ENCODE measurements at places on chromosomes 12 and 14.

- DNase-seq = no peak
These were observed 138.6 kb downstream of the SLC8A3 start for GRCh38 chr14:70050136-70050535.

GRCh38 chr14:79658221-79658620 is 553.1 kb downstream of the DIO2 start:
- no peak for DNase-seq

- no peak for DNase-seq
These were observed 82.5 kb upstream of the HOXC13 start for GRCh38 chr12:53856132-53856531.

DNA sequence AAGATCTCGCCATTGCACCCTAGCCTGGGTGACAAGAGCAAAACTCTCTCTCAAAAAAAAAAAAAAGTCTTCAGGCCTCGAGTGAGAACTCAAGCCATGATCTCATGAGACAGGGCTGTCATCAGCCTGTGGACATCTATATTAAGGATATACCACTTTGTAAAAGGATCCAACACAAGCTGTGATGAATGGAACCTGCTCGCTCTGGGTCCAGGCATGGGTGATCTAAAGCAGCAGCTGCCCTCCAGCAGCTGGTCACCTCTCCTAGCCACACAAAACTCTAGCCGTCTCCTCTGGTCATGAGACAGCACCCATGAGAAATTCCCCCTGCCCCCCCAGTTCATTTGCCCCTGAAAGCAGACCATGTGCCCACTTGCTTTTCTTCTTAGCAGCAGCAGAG is 19.1 kb upstream of the DGLUCY start:
- no peak for DNase-seq

GRCh38 chr12:3115078-3115477 is 37.9 kb downstream of the TSPAN9 start:
- DNase-seq = no peak

GRCh38 chr12:121112496-121112895 is 20.2 kb upstream of the P2RX7 start:
- no peak for DNase-seq
